ENCODE measurements at places on chromosomes 3 and 15.

DNA sequence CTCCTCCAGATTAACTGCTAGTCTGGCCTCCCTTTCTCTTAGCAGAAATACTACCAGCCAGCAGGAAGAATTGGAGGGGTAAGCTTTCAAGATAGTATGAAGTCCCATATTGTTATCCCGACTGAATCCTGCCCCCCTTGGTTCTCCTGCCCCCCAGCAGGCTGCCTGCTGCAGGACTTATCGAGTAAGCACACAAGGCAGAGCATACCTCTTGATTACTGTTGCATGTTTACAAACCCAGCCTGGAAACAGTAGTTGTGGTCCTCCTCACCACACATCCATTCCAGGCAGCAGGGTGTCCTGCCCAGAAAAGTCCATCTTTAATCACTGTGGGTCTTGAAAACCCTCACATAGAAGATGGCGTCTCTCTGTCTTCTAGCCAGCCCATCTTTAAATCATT is 66.8 kb upstream of the PPP2R3A start:
- no peak for DNase-seq

GRCh38 chr3:23073724-23074305 is 129.3 kb upstream of the UBE2E2 start:
- no peak for DNase-seq

DNA sequence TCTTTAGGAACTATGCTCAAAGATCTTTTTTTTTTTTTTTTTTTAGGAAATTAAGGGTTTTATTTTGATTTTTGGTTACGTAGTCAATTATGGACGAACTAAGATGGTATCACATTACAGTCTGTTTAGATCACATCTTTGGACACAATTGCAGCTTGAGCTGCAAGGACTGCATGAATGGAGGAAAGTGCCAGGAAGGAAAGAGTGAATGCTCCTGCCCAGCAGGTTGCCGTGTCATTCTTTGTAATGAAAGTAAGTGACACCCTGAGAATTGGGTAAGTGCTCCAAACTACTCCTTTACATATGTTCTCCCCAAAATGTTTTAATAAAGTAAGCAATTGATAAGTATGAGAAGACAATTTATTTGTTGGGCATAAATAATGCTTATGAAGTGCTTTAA is 716.5 kb upstream of the GOLIM4 start:
- DNase-seq = no peak

DNA sequence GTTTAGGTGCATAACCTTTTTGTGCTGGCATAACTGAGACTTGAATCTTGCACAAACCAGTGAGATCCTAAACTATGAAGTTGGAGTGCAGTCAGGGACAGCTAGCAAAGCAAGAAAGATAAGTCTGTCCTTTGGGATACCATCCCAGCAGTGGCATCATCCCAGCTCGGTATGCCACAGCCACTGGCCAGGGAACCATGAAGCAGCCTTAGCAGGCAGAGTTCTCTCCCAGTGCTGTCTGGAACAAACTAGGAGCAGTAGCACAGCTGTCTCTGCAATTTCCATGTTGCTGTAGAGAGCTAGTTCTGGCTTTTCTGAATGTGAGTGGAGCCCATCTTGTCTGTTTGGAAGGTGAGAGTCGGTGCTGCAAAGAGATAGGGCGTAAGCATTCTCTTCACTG is 130.3 kb downstream of the DTWD1 start:
- DNase-seq = no peak

GRCh38 chr3:105611304-105612192 is 244.8 kb downstream of the ALCAM start:
- DNase-seq = no peak

- peak; percentile 1 for DNase-seq
These were observed 533.5 kb downstream of the IGSF11 start for GRCh38 chr3:118501152-118501551.

- DNase-seq = no peak
These were observed 6.8 kb downstream of the RARRES1 start for GRCh38 chr3:158725348-158726011.

DNA sequence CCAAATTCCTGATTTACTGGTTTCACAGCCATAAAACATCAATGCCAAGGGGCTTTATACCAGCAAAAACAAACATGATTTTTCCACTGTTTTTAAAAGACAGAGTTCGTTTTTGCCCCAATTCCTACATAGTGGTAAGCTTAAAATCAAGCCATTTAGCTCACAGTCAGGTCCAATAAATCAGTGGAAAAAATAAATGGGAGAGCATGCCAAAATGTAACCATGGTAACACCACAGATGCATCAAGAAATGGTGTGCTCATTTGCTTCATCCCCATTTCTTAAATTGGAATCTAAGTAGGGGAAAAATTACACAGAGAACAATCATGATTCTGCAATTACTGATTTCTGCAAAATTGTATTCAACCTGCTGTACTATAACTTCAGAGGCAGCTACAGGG is 418.8 kb downstream of the MAGI1 start:
- DNase-seq = no peak

DNA sequence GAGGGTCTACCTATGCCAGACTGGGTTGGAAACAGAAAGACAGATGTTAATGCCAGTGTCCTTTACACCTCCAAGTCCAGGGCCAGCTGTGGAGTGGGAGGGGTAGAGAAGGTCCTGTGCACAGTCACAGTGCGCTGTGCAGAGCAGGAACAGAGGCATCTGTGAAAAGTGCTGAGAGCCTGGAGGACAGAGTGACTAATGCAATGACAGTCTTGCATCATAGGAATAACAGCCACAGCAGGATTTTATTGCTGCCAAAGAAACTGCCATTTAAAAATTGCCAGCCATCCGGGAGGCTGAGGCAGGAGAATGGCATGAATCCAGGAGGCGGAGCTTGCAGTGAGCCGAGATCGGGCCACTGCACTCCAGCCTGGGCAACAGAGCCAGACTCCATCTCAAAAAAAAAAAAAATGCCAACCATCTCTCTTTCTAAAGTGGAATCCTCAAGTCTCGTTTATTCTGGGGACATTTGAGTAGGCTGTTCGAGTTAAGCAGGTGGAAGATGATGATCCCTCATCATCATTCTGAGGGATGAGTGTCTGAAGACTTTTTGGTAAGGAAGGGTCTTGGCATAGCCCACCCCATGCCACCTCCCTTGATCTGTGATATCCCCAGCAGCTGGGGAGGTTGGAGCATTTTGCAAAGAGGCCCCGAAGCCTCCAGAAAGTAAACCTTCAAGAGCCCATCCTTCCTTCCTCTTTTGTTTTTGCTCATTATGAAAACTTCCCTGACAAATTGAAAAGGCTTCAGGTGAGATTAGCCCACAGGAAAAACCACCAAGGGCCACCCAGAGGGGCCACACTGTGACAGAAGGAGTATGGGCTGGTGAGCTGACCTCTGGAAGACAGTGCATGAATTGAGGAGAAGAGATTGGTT is 7.7 kb downstream of the CCR2 start:
- no peak for DNase-seq

GRCh38 chr3:77412021-77412438 is 372.1 kb downstream of the ROBO2 start:
- no peak for DNase-seq

- DNase-seq = no peak
These were observed 44.1 kb upstream of the RASGRP1 start for GRCh38 chr15:38608682-38609081.

DNA sequence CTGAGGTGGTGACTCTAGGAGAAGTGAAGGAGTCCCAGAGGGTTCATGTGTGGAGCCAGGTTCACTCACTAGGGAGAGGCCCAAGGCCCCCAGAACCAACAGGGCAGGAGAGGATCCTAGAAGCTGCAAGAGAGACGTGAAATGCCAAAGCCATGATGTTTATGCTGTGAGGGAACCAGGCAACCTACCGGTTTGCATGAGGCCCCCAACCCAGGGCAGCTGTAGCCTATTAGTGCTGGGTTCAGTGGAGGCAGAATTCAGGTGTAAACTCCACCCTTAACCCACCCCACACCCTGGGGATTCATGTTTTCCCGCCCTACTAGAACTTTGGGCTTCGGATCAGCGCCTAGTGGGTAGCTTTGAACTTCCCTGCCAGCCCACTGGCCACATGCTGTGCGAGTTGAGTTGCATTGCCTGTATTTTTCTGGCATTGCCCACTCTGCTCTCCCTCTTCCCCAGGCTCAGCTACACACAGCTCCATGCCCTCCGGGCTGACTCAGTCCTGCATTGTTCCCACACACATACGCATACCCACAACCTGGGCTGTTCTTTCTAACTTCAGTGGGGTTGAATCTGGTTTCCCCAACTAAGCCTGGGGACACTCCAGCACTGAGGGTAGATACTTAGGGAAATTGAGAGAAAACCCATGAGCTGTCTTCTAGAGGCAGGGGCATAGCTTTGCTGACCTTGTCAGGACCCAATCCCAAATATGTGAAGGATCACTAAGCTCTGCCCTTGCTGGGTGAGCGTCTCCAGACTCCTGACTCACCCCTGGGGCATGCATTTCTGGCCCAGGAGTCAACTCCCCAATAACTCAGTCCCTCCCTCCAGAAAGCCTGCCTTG is 2.0 kb upstream of the ZBTB47 start:
- DNase-seq = no peak

DNA sequence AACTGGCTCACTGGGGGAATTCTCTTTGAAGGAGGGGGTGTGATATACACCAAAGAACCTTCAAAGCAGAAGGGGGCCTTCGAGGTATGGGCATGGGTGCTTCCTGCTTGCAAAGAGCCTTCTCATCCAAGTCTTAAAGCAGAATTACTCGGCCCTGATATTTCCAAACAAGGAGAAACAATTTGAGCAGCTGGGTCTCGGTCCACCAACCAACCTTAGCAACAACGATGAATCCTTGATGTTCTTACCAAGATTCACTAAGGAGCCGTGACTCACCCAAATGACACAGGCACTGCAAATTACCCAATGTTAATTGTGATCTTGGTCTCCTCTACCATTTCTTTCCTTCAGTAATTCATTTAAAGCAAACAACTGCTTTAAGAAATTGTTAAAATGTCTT is 7.7 kb downstream of the HOMER2 start:
- no peak for DNase-seq

- no peak for DNase-seq
These were observed 144.3 kb upstream of the PFN2 start for GRCh38 chr3:150114873-150115540.

DNA sequence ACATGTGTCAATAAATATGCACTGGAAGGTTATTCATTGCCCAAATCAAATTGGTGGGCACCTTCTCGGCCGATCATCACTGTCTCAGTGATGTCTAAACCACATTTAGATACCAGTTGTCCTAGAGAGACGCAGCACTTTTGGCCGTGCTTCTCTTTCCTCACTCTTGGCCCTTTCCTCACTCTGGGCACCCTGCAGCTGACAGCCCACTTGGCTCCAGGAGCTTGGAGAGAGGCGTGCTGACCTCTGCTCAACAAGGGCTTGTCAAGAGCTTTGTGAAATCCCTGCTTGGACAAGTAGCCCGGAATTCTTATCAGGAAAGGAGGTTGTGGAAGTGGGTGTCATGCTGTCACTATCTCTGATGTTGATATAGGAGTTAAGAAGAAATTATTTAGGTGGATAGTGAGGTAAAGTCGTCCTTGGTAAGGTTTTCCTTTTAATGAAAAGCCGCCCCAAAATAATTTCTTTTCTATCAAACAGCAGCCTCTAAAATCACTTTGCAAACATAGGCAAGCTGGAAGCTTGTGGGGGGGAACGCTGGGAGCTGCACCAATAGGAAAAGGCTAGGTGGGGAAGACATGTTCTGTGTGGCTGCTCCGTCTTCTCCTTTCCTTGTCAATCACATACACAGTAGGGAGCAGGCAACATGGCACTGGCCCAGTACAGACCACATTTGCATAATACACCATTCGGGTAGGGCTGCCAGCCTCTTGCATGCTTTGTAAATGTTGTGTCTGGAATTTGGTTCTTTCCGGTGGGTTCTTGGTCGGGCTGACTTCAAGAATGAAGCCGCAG is 126.8 kb upstream of the UBE3A start:
- no peak for DNase-seq

DNA sequence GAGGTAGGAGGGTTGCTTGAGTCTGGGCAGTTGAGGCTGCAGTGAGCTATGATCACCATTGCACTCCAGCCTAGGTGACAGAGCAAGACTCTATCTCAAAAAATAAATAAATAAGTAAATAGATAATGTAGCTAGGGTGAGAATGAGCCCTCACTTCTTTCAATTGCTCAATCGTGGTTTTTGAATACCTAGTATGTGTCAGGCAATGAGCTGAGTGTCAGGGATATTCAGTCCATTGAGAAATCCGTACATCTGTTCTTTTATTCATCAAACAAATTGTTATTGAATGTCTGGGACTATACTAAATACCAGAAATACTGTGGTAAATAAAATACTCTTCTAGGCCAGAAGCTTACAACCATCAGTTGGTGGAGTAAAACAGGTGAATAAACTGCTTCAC is 6.2 kb upstream of the ZNF148 start:
- no peak for DNase-seq

All from substantia nigra (tissue), 51 donors.